C1 segment of cervical spinal cord (tissue), 14 donors: ENCODE measurements at places on chromosomes 2 and 18.

DNA sequence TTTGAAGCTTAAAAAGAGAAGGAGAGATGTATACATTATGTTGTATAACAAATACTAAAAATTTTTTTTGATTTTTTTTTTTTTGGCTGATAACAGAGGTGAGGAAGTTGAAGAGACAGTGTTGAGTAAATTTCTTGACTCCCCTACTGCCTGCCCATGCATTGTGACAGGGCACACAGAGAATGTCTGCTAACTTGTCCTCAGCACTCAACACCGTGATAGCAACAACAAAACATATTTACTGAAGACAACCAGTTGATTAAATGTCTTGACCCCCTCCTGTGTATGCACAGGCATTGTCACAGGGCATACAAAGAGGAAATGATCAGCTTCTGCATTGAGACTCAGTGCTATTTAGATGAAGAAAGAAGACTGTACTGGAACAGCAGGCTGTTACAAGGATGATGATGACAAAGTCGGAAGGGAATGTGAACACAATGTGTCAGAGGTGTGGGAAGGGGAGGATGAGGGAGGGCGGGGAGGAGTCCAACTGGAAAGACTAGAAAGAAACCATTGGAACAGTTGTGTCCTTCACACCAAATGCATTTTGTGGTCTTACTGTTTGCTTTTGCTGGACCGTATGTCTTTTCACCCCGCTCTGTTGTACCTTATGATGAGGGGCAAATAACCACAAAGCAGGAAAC is 89.5 kb downstream of the CERS6 start:
- DNase-seq: no peak

GRCh38 chr2:172888714-172889669 is 153.3 kb downstream of the RAPGEF4 start:
- DNase-seq: no peak

DNA sequence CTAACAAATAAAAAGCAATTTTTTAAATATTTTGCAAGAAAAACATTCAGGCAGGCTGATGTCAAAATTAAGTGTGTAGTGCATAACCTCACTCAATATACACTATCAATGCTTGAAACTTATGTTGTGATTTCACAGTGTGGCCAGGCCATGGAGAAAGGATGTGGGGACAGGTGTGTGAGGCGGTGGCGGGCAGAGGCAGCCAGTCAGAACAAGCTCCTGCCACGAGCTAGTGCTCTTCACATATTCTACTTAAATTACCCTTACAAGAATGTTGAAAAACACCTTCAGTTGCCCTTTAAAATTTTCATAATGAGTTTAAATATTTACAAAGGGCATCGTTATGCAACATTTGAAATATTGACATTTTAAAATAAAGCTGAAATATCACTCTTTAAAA is 43.2 kb downstream of the CYB5A start:
- DNase-seq: no peak

DNA sequence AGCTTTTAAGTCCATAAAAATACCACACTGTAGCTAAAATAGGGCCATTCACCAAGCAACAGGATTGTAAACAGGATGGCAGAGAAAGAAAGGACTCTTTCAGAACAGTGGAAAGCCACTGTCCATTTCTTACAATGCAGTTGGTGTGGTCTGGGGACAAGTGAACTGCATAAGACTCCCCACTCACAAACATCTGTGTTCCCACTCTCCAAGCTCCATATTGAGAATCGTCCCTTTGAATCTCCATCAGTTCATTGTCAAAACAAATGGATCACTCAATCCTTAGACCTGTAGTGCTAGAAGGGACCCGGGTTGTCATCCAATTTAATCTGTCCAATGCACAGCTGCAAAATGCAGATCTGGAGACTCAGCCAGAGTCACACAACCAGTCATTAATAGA is 347.4 kb upstream of the KLHL29 start:
- peak; percentile 46 for DNase-seq

- no peak for DNase-seq
Observed at GRCh38 chr2:184004948-184005672, 593.2 kb upstream of the ZNF804A start.

- no peak for DNase-seq
Observed at GRCh38 chr2:196954001-196954400, 27.5 kb upstream of the PGAP1 start.

DNA sequence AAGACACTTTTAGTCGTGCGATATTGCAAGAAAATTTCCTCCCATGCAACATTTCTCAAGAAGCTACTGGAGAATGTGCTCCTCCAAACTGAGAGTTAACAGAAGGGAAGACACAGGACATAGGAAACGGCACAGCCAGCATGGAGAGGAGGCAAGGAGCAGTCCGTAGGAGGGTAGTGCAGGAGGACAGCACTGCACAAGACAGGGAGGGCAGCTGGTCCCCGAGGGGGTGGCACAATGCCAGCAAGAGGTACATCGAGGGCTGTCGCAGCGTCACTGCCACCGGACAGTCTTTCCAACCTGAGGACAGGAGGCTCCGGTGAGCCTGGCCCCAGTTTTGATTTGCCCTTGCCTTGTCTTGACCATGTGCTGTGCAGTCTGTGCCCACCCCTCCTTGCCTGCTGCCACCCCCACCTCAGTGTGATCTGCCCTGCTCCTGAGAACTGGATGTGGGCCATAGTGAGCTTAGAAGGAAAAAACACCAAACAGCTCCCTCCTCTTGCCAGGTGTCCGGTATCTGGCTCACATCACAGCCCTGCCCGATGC is 81.6 kb upstream of the LAPTM4A start:
- DNase-seq: no peak

DNA sequence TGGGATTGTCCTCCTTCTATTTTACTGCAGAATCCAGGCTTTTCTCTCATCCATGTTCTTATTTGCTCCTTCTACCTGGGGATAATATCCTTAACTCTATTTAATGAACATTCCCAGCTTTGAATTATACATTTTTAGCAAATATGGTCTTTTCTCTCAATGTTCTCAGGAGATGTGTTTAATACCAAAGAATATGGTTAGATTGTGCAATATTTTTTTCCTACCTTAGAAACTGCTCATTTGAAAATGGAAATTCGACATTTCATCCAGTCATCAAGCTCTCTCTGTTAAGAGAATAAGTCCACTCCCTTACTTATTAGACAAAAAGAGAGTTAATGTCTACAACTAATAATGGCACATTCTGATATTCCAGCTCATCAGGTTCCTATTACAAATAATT is 160.4 kb upstream of the GULP1 start:
- DNase-seq: no peak
